ENCODE measurements at places on chromosomes 16 and 17. TPM values are rescaled to one million over a fixed set of nuclear protein-coding genes. Genes with fewer than 3 reads are reported as not detected.

VWA3A gene
- not detected for total RNA-seq

HID1 gene
- 103 TPM for total RNA-seq

CCDC200 gene
- total RNA-seq: not detected

GAST gene
- total RNA-seq: not detected

DNA sequence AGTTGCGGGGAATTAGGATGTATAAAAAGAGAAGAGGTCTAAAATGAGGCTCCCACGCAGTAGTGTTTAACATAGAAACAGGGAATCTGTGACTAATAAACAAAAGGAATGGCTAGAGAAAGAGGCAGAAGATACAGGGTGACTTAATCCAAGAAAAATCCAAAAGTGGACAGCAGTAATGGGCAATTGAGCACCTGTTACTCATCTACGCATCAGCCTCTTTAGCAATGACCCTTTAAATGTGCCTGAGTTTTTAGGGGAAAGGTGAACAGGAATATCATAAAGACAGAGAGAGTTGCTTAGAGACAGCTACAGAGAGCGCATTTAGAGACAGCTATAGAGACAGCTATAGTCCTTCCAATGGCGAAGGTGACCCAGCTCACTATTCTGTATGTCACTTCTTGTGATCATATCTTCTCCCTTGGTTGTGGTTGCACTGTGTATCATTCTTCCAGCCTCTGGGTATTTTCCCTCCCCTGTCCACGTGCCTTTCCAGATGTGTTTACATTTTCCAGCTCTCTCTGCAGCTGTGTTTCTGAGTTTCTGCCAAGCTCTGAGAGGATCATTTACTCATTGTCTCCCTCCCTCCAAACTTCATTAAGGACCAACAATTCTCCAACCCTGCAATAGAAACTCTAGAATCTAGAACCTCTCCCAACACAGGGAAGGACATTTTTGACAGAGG, 61.5 kb downstream of the MYOCD start:
- DNase-seq: no peak

GRCh38 chr17:50931144-50931908, 65.2 kb upstream of the TOB1 start:
- peak; percentile 79 for DNase-seq

DNA sequence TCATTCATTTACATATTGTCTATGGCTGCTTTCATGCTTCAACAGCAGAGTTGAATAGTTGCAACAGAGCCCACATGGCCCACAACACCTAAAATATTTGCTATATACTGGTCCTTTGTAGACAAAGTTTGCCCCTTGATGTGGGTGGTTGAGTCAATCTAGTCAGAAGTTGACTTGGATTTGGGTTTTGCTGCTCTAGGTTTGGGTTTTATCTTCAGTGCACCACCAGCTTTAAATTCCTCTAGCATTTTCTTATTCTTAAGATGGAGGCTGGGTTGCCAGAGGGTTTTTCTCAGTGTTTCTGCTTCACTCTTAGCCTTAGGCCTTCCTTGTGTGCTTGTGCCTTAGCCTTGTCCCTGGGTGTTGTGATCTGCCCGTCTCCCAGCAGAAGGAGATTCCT, 51.0 kb downstream of the CCDC182 start:
- no peak for DNase-seq

GRCh38 chr16:84919269-84919668, 92.1 kb downstream of the ZDHHC7 start:
- no peak for DNase-seq

DNA sequence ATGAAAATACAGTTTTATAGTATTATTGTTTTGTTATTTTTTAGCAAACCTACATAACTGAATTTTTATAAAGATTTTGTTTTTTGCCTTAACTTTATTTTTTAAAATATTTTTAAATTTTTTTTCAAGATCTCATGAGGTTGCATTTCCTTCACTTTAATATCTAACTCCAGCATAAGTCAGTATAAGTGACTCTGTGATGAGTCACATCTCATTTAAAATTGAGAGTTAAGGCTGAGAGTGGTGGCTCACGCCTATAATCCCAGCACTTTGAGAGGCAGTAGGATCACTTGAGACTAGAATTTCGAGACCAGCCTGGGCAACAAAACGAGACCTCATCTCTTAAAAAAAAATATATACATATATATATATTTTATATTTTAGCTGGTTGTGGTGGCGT, 44.0 kb downstream of the NLK start:
- DNase-seq: no peak

DNA sequence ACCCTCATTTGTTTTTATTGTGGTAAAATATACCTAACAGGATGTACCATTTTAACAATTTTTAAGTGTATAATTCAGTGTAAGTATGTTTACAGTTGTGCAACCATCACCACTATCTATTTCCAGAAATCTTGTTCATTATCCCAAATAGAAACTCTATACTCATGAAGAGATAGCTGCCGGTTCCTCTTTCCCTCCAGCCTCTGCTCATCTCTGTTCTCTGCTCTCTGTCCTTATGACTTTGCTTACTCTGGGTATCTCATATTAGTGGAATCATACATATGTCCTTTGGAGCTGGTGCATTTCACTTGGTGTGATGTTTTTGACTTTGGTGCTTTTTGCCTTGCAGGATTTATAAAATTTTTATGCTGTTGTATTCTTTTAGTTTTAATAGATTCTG, 19.4 kb downstream of the CYLD start:
- no peak for DNase-seq

DNA sequence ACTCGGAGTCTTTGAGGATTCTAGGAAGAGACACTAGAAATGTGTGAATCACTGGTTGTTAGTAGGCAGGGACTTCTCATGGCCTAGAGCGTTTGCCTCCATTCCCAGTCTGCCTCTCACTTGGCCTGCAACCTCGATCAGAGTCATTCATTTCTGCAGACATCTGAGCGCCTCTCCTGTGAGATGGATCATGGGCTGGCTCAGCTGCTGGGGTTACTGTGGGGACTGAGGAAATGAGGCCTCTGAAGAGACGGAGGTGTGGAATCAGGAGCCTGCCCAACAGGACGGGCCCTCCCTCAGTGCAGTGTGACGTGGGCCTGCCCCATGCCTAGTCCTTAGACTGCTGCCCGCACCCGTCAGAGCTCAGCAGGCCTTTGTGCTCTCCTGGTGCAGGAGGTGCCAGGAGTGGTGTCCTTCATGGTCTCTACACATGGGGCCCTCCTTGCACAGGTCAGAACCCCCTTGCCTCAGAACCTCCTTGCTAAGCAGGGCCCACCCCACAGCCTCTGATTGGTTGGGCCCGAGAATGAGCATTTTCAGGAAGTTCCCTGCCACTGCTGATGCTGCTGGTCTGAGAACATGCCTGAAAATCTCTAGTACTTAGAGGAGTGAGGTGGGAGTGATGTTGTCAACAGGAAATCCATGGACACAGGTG, 99.4 kb downstream of the NPIPB11 start:
- no peak for DNase-seq

DNA sequence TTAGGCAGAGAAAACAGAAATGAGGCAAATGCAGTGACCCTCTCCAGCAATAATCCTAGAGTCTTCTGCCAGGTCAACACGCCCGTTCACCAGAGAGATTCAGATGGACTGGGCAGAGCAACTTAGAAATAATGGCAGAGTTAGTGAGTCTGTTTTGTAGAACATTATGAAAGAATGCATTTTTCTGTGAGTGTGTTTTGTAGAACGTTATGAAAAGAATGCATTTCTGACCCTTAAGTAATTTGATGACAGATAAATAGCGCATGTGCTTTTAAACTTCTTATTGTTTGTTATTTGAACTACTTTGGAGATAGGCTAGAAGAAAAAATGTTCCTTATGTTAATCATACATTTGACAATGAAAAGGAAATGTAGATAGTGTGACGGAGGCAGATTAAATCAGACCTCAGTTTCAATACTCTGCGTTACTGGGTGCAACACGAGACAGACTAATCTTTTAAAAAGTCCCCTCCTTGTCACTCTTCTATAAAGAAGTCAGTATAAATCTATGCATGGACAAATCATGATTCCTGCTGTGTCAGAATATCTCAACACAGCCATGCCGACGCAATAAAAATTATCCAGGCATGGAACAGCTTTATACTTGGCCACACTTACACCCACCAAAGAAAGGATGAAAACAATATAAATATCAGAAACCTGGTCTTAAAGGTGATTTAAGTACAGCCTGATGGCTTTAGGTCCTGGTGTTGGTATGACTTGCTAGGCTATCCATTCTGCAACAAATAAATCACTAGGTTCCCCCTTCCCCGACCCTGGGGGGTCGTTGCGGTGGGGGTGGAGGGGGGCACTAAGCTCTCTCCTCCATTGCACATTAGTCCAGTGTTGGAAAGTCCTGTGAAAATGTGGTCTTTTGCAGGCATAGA, 47.8 kb downstream of the MARCHF10 start:
- no peak for DNase-seq

- no peak for DNase-seq
These were observed 206.9 kb upstream of the C17orf78 start for GRCh38 chr17:37168731-37169353.

DNA sequence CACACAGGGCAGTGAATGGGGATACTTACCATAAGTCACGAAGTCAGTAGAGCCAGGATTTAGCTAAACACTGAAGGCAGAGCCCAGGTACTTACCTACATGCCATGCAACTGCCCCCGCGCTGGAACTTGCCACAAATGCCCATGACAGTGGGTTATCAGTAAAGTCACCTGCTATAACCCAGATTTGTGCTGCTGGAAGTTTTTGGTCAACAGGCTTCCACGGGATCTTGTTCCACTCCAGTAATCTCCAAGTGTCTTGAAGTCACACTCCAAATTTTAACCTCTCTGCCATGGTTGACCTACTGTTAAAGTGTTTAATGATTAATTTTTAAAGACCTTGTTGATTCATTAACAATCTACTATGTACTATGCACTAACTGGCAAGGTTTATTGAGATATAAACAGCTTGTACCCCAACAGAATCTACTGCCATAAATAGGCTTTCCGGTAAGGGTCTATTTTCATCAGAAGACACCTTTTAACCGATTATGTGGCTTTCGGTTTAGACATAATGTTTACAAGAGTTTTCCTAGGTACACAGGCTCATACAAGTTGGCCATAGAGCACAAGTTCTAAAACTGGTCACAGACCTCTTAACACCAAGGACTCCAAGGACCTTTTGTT, 6.3 kb upstream of the SLC5A11 start:
- no peak for DNase-seq

GRCh38 chr17:28045304-28045703, 2.8 kb downstream of the NLK start:
- DNase-seq: no peak

DNA sequence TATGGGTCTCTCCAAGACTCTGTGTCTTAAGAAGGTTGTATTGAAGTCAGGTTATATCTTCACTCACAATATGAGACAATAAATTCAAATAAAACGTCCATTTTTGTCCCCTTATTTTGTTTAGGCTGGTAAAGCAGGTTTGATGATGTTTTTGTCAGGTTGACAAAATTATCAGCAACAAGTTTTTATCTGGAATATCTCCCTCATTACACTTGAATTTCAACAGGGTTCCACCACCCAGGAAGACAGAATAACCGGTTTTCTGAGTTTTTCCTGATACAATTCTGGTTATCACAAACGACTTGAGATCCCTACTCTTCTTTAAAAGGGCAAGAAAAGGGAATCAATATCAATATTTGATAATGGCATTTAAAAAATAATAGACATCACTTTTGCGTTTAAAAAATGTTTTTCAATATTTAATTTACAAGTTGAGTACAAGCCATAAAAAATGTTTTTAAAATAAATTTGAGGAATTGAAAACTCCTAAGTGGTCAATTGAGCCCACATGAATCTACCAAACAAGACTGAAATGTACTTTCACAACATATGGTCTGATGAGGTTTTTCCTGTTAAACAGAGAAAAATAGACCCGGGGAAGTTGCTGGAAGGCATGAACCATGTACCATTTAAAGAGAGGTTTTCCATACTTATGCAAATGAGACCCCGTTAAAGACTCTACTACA, 1.4 kb upstream of the ATP6V0A1 start:
- DNase-seq: no peak

DNA sequence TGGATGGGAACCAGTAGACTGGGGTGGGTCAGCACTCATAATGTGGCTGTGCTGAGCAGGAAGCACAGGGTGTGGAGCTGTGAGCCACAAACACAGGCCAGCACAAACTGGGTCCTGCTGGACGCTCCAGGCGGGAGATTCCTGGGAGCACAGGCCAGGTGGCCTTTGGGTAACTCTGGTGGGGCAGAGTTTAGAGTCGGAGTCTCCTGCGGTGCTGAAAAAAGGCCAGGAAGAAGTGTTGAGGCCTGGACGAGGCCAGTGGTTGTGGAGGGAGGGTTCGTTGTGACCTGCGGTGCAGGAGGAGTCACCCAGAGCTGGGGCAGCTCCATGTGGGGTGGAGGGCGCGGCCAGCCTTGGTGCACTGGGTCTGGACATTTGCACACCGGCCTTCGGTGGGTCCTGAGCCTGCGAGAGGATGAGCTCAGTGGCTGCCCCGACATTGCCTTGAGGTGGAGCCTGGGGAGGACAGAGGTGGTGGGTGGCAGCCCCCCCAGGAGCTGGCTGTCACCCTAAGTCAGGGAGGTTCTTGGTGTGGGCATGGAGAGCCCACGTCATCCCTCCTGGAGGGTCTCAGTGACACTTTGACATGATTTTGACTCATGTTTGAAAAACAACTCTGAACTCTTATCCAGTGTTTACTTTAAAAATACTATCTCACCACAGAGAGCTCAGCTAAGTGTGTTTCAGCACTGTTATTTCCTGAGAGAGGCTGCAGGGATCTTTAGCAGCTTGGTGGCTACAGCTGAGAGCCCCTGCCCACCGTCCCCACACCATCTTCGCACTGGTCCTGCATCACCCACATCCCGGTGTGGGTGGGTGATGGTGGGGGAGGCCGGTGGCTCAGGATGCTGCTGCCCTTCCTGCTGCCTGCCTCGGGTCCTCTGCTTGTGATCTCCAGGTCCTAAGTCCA, 98.7 kb downstream of the NPIPB11 start:
- DNase-seq: no peak

- DNase-seq: no peak
These were observed 65.9 kb downstream of the PCTP start for GRCh38 chr17:55816532-55817396.

DNA sequence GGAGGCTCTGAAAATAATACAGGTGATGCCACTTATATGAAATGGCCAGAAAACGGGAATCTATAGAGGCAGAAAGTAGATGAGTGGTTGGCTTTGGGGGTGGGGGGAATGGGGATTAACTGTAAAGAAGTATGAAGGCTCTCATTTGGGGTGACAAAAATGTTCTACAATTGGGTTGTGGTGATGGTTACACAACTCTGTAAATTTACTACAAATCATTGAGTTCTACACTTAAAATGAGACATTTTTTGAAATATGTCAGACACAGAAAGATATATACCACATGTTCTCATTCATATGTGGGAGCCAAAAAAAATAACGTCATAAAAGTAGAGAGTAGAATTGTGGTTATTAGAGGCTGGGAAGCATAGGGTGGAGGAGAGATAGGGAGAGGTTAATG, 25.7 kb downstream of the ARHGAP17 start:
- no peak for DNase-seq

GRCh38 chr16:11097094-11097786, 152.9 kb downstream of the CLEC16A start:
- DNase-seq: no peak

GRCh38 chr16:14564861-14565687, 65.0 kb downstream of the PARN start:
- DNase-seq: no peak

Data from ascending aorta (tissue), 2 donors.